NCI-H2029 treated with DMSO at 0.1 percent for 48 hours (cell line): ENCODE measurements at places on chromosomes 16 and 17.

- DNase-seq: no peak
Measured at GRCh38 chr16:12480286-12480685, 323.4 kb downstream of the CPPED1 start.

DNA sequence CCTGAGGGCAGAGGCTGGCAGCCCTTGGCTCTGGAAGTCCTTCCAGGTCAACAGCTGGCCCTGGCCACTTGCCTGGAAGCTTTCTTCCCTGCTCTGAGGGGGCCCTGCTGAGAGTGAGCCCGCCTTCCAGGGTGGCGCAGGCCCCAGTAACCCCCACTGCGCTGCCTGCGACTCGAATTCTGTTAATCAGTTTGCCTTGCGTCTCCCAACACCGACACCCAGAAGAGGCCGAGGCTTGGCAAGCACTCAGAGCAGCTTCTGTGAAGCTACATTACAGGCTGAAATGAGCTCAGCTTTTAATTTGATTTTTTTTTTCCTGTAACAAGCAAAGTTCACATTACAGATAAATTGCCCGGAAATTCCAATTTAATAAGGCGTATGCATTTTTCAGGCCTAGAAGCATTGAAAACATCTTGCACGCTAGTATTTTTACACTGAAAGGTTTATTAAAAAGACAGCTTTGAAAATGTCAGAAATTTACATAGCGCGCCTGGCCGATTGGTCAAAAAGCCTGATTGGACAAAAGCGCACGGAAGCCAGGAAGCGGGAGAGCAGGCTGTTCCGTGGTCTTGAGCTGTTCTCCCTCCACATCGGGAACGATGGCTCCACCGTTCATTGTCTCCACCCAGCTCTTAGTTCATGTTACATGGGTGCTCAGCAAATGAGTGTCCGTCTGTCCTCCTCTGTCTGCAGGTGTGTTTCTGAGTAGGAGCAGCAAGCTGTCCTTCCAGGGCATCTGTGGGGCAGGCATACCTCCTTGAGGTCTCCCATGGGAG is 65.5 kb upstream of the HSBP1 start:
- DNase-seq: no peak

DNA sequence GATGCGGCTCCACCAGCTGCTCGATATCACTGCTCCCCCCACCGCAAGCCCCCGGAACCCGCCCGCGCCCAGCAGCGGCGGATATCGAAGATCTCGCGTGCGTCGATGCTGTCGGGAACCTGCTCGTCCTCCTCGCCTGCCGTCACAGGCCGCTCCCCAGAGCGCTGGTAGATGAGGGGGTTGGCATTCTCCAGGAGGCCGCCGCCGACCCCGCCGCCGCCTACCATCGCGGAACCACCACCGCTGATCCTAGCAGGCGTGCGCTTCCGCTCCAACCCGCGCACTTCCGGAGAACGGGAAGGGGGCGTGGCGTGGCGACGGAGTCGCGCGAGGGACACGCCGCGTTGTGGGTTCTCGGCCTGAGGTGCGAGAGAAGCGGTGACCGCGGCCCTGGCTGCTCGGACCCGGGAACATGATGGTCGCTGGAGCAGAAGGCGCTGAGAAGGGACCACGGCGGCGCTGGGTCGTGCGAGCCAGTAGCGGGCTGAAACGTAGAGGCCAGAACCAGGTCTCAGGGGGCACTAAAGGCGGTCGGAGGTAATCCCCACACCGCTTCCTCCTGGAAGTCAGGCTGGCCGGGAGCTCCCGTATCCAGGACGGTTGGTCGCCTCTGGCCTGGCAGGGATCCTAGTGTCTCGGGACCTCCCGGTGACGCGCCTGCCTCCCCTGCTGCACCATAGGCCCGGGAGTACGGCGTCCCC is at the start of gene CIAO2B:
CIAO2B (minus strand) TSS at position 265 of the 701 bp plus-strand sequence; CDS start at position 227, 38 bp downstream.
- DNase-seq: no peak

DNA sequence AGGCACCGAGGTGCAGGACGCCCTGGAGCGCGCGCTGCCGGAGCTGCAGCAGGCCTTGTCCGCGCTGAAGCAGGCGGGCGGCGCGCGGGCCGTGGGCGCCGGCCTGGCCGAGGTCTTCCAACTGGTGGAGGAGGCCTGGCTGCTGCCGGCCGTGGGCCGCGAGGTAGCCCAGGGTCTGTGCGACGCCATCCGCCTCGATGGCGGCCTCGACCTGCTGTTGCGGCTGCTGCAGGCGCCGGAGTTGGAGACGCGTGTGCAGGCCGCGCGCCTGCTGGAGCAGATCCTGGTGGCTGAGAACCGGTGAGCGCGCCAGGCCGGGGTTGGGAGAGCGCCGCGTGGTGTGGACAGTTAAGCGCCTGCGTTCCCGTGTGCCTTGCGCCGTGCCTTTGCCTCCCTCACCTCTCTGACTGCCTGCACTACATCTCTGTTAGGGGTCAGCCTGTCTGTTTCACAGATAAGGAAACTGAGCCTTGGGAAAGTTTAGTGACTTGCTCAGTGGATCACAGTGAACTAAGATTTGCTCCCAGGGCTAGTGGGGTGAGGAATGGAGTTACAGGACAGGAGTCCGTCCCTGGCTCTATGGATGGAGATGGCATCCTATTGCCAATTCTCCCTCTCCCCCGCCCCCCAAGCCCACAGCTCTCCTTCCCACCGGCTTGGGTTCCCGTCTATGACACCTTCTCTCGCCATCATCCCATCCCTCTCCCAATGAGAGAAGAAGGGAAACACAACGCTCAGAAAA is 880 bp downstream of the SARM1 start:
- no peak for DNase-seq
